Breast epithelium (tissue), 4 donors: ENCODE measurements at places on chromosomes 6 and 20. TPM values are rescaled to one million over a fixed set of nuclear protein-coding genes. Genes with fewer than 3 reads are reported as not detected.

JPH2 gene
- total RNA-seq: 16.2 TPM

- H3K27ac ChIP-seq: no peak overlapping the region
- H3K27me3 ChIP-seq: no peaks in the 10 kb centered on the region
- no peak for DNase-seq
- H3K36me3 ChIP-seq: no peaks in the 10 kb centered on the region
- no peak overlapping the region for H3K4me3 ChIP-seq
- no peaks in the 10 kb centered on the region for H3K4me1 ChIP-seq
Observed at GRCh38 chr6:45587229-45588060, 209.7 kb upstream of the SUPT3H start.

- no peak for DNase-seq
- H3K4me1 ChIP-seq: no peaks in the 10 kb centered on the region
- H3K36me3 ChIP-seq: no peaks in the 10 kb centered on the region
- no peaks in the 10 kb centered on the region for H3K27me3 ChIP-seq
- H3K4me3 ChIP-seq: no peak overlapping the region
- H3K27ac ChIP-seq: no peak overlapping the region
Observed at GRCh38 chr6:161686655-161687054, 412.8 kb upstream of the AGPAT4 start.

GRCh38 chr6:169158691-169159090 lies 95.0 kb downstream of the THBS2 start:
- H3K36me3 ChIP-seq: no peaks in the 10 kb centered on the region
- no peak overlapping the region for H3K4me3 ChIP-seq
- peaks cover 12% of the 10 kb centered on the region for H3K4me1 ChIP-seq
- no peak overlapping the region for H3K27ac ChIP-seq
- no peak for DNase-seq

- no peak for DNase-seq
- H3K27me3 ChIP-seq: no peaks in the 10 kb centered on the region
- no peak overlapping the region for H3K27ac ChIP-seq
- H3K36me3 ChIP-seq: no peaks in the 10 kb centered on the region
- no peak overlapping the region for H3K4me3 ChIP-seq
- H3K4me1 ChIP-seq: no peaks in the 10 kb centered on the region
Observed at GRCh38 chr6:11522812-11523605, 14.5 kb upstream of the TMEM170B start.

GRCh38 chr6:79246891-79247290 lies 12.4 kb upstream of the HMGN3 start:
- DNase-seq: no peak
